ENCODE measurements at places on chromosomes 7 and 10. TPM values are rescaled to one million over a fixed set of nuclear protein-coding genes. Genes with fewer than 3 reads are reported as not detected.

KLF14 gene
- total RNA-seq: not detected

ABCF2 gene
- total RNA-seq: 40.7 TPM

VGF gene
- total RNA-seq: 1.6 TPM

PHKG1 gene
- not detected for total RNA-seq

SLC26A5 gene
- total RNA-seq: not detected

FAM241B gene
- 2.6 TPM for total RNA-seq
